ENCODE measurements at places on chromosomes 3 and 15.

GRCh38 chr3:32334675-32335074 lies 57.0 kb upstream of the CMTM7 start:
- peak; percentile 59 for DNase-seq

DNA sequence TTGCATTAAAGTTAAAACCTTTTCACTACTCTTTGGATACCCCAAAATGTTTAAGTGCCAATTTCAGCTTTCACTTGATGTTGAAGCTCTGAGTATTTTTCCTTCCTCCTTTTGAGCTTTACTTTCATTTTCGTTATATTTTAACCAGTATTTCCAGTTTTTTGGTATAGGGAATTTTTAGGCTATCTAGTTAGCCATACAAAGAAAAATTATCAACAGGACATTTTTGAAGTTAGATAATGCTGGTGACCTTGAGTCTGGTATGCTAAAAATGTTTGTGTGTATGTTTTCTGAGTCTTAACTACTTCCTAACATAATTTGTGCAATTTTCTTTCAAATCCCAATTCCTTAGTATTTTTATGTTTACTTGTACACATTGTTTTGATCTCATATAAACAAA lies 284.8 kb downstream of the OTOL1 start:
- DNase-seq = no peak

DNA sequence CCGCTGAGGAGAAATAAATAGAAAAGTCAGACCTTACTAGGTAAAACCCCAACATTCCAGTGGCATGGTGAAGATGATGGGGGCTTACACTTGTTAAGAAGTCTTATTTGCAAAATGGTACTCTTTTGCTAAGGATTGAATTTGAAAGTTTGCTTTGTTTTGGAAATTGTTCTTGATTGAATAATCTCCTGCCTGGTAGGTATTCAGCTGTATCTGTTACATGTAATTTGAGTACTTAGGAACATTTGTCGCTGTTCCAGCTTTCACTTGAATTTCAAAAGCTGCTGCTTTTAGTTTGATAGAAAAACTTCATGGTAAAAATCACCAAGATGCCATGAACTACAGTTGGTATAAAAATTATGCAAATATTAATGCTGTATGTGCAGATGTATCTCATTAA lies 44.6 kb downstream of the TFG start:
- no peak for DNase-seq

DNA sequence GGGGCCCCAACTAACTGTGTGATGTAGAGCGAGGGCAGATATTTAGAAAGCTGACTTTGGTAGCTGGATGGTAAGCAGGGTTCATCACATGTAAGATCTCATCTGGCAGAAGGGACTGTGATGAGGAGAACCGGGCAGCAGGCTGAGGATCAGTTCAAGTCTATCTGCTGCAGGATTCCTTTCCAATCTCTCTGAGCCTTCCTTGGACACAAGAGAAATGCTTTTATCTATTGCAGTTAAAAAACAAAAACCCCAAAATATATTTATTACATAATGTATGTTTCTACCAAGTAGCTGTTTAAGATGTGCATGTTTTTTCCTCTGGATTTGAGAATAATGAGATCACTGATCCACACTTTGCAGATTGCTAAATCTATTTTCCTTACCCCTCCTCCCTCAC lies 411.5 kb downstream of the RAP2B start:
- no peak for DNase-seq

GRCh38 chr3:140830391-140830790 lies 111.2 kb upstream of the SLC25A36 start:
- no peak for DNase-seq

DNA sequence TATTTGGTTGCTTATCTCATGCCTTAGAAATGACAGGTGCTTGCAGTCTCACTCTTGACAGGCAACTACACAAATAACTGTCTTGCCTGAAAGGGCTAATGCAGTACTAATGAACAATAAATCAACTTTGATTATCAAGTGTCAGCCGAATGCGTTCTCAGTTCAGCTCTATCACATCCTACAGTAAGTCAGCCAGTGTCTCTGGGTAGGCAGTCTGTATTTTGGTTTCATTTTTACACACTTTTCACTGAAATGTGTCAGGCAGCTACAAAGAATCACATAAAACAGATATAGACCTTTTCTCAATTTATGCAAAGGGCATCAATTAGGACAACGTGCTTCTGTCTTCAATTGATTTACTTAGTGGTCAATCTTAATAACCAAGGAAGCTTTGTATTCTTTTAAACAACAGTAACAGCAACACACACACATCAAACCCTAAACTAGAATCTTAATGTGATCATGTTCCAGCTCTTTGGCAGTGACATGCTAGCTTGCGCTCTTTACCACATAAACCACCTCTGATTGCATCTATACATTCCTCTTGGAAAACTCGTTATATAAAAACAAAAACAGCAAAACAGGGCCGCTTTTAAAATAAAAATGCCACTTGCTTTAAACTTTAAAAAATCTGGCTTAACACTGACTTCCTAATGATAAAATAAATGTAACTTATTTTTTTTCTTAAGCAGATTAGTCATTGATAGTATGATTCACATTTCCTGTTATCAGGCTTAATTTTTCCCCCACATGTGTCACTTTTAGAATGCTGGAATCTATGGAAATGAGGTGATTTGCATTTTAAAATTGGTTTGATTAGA lies 520.4 kb downstream of the FOXP1 start:
- no peak for DNase-seq

GRCh38 chr3:136909187-136909586 lies 47.2 kb downstream of the NCK1 start:
- no peak for DNase-seq

DNA sequence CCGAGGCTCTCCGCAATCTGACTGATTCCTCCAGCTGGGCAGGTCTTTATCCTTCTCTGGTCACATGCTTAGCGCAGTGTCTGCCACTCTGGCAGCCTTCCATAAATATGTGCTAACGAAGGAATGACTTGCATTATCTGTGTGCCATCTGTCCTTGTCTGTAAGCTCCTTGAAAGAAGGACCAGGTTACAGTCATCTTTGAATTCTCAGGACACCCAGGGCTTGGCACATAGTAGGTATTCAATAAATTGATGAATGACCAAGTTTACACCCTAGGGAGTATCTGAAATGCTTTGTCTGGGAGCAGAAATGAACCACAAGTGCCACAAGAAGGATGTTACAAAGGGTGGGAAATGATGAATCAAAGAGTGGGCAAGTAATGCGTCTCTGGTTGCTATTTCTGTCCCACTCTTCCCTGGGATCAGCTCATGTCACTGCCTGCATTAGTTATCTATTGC lies 16.5 kb upstream of the FAM3D start:
- no peak for DNase-seq

GRCh38 chr3:124854009-124854408 lies 33.2 kb downstream of the ITGB5 start:
- DNase-seq = no peak

- no peak for DNase-seq
These were observed 227.2 kb upstream of the TBL1XR1 start for GRCh38 chr3:177424521-177424920.

- no peak for DNase-seq
These were observed 68.9 kb upstream of the NR2F2 start for GRCh38 chr15:96261575-96262034.

GRCh38 chr15:95565690-95566089 lies 764.8 kb upstream of the NR2F2 start:
- DNase-seq = no peak

DNA sequence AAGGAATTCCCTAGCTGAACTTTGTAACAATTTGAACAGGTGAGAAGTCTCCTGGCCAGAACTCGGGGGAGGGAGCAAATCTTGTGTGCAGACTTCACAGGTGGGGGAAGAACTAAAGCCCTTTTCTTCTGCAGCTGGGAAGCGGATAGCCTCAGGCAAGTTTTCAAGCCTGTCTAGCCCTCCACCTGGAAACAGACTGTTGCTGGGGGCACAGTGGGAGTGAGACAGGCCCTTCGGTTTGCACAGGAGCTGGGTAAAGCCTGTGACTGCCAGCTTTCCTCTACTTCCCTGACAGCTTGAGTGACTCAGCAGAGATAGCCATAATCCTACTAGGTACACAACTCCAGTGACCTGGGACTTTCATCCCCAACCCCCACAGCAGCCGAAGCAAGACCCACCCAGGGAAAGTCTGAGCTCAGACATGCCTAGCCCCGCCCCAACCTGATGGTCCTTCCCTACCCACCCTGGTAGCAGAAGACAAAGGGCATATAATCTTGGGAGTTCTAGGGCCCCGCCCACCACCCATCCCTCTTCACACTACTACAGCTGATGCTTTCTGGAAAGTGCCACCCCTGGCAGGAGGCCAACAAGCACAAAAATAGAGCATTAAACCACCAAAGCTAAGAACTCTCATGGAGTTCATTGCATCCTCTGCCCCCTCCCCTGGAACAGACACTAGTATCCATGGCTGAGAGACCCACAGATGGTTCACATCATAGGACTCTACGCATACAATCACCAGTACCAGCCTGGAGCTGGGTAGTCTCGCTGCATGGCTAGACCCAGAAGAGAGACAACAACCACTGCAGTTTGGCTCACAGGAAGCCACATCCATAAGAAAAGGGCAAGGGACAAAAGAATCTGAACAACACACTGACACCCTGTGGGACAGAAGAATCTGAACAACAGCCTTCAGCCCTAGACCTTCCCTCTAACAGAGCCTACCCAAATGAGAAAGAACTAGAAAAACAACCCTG lies 479.0 kb downstream of the RAP2B start:
- no peak for DNase-seq

DNA sequence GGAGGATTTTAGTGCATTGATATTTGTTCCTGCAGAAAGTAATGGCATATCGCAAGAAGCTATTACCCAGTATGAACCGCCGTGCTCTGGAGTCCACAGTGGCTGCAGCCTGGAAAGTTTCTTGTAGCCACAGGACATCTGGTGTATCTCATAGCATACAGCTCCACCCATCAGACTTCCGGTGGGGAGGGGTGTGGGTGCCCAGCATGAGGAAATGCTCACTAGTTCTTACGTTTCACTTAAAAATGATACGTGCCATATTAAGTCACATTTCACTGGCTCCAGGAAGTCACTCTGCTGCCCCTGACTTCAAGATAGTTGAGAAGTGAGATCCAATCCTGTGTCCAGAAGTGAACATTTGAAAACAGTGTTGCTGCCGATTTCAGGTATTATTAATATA lies 990.4 kb downstream of the GBE1 start:
- DNase-seq = no peak

- no peak for DNase-seq
These were observed 336.1 kb downstream of the ARRDC4 start for GRCh38 chr15:98296653-98297052.

DNA sequence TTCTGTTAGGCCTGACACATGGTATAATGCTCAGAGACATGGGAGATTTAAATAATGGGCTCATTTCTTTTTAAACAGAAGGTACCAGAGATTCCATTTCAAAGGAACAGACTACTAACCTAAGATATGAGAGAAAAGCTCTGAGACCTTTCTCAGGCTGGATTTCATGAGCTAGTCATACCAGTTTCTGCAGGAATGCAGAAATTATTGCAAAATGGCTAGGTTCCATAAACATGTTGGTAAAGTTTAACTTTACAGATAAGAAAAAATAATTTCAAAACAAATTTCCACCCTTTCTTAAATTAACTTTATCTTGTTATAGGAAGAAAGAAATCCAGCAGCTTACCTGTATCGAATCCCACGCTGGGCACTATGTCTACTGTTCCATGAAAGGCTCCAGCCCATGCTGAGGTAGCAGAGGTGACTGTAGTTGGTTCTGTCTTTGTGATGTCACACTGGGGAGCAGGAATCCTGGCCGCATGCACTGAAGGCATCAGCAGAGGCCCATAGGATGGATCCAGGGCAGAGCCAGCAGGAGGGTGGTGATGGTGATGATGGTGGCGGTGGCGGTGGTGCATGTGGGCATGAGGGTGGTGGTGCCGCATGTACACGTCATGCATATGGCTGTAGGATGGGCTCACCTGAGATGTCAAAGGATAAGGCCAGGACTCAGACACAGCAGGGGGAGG lies 22.6 kb downstream of the VGLL3 start:
- DNase-seq = no peak

GRCh38 chr15:92151168-92151567 lies 242.5 kb upstream of the ST8SIA2 start:
- no peak for DNase-seq

DNA sequence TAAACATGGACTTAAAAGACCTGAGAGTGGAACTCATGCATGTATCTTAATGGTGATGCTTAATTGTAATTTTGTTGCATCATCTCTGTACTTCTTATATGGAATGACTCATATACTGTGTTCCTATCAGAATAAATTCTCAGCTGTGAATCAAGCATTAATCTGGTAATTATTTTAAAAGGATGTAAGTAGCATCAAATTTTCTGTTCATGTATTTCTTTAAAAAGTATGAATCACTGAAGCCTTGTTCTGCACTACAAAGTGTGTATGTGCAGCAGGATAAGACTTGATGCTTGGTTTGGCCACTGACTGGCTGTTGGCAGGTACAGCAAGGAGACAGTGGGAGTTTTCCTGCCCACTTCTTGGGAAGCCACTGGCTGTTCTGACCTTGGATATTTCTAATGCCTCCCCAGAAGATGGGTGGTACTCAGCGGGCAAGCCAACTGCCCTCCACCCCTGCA lies 123.9 kb downstream of the ANO10 start:
- no peak for DNase-seq

DNA sequence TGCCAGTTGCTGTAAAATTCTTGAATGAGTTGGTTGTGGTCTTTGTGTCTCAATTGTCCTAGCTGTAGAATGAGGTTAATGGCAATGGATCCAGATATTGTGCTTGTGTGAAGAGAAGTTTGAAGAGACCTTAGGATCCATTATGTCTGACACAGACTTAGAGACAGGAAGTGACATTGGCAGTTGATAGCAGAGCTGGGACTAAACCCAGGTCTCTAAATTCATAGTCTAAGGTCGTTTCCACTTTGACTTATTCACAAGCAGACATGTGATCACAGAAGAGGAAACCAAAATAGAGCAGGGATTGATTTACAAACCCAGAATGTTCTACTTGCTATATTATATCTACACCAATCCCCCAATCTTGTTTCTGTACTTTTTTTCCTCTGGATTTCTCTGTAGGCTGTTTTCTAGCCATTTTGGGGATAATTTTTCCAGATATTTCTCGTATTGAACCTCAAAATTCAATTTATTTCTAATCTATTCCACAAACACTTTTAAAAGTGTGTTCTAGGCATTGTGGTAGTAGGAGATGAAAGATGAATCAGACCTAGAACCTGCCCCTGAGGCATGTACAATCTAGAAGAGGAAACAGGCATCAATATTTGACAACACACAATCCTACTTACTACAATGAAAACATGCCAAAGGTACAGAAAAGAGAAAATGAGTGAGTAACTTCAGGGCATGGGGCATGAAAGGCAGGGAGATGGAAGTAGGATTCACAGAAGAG lies 123.3 kb downstream of the NFKBIZ start:
- DNase-seq = no peak

GRCh38 chr3:128217702-128218547 lies 64.6 kb downstream of the EEFSEC start:
- DNase-seq = no peak
